ENCODE measurements at places on chromosomes 13 and 19. TPM values are rescaled to one million over a fixed set of nuclear protein-coding genes. Genes with fewer than 3 reads are reported as not detected.

GRCh38 chr13:19818223-19818842 is 35.6 kb upstream of the PSPC1 start:
- DNase-seq, result peak; percentile 47
- H3K36me3 ChIP-seq, result peaks cover 21% of the 10 kb centered on the region
- no peaks in the 10 kb centered on the region for H3K27me3 ChIP-seq

- H3K27ac ChIP-seq, result no peak overlapping the region
- H3K36me3 ChIP-seq, result peaks cover 55% of the 10 kb centered on the region
- DNase-seq, result no peak
- H3K27me3 ChIP-seq, result no peaks in the 10 kb centered on the region
Observed at GRCh38 chr19:55700813-55701212, 25.8 kb downstream of the EPN1 start.

DNA sequence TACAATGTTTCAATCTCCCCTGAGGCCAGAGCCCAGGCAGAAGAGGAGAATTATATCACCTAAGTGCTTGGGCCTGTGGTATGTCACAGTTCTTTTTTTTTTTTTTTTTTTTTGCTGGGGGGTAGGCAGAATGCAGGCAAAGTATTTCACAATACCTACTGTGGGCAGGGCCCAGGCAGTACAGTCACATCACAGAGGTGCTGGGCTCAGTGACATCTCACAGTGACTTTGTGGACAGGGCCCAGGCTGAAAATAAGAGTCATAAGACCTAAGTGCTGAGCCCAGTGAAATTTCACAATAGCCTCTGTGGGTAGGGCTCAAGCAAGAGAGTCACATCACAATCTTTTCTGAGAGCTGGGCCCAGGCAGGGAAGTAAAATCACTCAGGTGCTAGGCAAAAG is 15.9 kb upstream of the ZNF208 start:
- no peak for DNase-seq
- H3K27me3 ChIP-seq, result no peaks in the 10 kb centered on the region
- H3K27ac ChIP-seq, result no peak overlapping the region

GRCh38 chr19:35330475-35330874 is 1.5 kb downstream of the CD22 start:
- no peak for DNase-seq
- no peak overlapping the region for H3K27ac ChIP-seq
- H3K27me3 ChIP-seq, result no peaks in the 10 kb centered on the region
- H3K36me3 ChIP-seq, result peaks cover 10% of the 10 kb centered on the region
- H3K4me3 ChIP-seq, result no peak overlapping the region

DNA sequence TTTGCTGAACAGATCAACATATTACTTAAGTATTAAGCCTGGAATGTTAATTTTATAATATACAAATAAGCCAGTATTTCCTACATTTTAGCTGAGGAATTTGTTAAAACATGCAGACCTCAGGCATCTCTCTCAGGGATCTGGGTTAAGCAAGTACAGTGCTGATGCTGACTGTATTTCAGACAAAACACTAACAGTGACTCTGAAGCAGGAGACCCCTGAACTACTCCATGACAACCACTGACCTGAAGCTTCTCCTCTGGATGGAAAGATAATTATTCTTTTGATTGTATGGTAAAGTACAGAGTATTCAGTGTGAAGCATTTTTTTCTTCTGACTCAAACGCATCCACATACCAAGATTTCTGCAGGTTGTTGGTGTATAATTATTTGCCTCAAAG is 680.8 kb downstream of the LIG4 start:
- H3K36me3 ChIP-seq, result no peaks in the 10 kb centered on the region
- no peak overlapping the region for H3K27ac ChIP-seq
- no peak for DNase-seq
- H3K4me1 ChIP-seq, result no peaks in the 10 kb centered on the region
- no peaks in the 10 kb centered on the region for H3K27me3 ChIP-seq

DNA sequence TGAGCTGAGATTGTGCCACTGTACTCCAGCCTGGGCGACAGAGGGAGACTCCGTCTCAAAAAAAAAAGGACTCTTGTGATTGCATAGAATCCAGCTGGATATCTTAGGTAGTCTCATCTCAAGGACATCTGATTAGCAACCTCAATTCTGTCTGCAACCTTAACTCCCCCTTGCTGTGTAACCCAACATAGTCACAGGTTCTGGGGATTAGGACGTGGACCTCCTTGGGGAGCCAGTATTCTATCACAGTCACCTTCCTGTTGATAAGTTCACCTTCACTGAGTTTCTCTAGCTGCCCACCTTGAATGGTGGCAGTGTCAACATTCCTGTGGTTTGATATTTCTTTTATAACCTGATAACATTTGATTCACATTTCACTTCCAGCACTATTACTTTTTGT is 27.2 kb downstream of the GPR18 start:
- peaks cover 9% of the 10 kb centered on the region for H3K4me1 ChIP-seq
- H3K4me3 ChIP-seq, result no peak overlapping the region
- H3K27me3 ChIP-seq, result no peaks in the 10 kb centered on the region

- no peaks in the 10 kb centered on the region for H3K27me3 ChIP-seq
- H3K27ac ChIP-seq, result peak overlapping the region; percentile 94
- no peak for DNase-seq
- no peaks in the 10 kb centered on the region for H3K36me3 ChIP-seq
- H3K4me3 ChIP-seq, result no peak overlapping the region
Observed at GRCh38 chr13:91155512-91156114, 191.9 kb upstream of the MIR17HG start.

GRCh38 chr13:26711211-26711610 is 49.4 kb downstream of the GPR12 start:
- peaks cover 2% of the 10 kb centered on the region for H3K36me3 ChIP-seq
- no peaks in the 10 kb centered on the region for H3K4me1 ChIP-seq

SUCLA2 gene
- total RNA-seq, result 41.1 TPM

DNA sequence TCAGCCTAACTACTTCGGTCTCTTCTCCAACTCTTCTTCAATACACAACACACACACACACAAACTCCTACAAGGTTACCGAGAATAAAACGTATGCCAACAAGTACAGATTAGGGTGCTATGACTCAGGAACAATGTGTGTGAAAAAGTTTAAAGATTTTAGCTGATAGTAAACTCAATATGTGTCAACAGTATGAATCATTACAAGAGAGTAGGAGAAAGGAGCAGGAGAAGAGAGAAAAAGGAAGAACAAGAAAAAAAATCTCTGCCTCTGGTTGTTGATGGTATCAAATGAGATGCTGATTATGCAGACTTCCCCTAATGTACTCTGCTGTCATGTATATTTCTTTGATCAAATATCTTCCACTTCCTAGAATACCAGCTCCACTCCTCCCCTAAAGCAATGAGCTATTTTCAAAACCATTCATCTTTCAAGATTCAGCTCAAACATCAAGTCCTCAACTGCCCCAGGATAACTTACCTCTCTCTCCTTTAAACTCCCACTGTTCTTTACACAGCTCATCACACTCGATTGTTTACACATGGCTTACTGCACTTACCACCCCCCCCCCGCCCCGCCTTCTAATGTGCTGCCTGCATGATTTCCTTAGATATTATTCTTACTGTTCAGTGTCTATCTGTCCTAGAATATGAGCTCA is 95.6 kb downstream of the FAM216B start:
- no peak for DNase-seq
- H3K27ac ChIP-seq, result peak overlapping the region; percentile 23

- H3K27me3 ChIP-seq, result no peaks in the 10 kb centered on the region
- DNase-seq, result no peak
- H3K36me3 ChIP-seq, result peaks cover 13% of the 10 kb centered on the region
- H3K27ac ChIP-seq, result peak overlapping the region; percentile 99
- peak overlapping the region; percentile 48 for H3K4me3 ChIP-seq
Observed at GRCh38 chr13:28754698-28755545, 36.2 kb upstream of the SLC46A3 start.

GRCh38 chr13:96860882-96861281 is 133.4 kb downstream of the OXGR1 start:
- no peak overlapping the region for H3K27ac ChIP-seq
- DNase-seq, result no peak
- H3K27me3 ChIP-seq, result peaks cover 25% of the 10 kb centered on the region
- no peaks in the 10 kb centered on the region for H3K36me3 ChIP-seq

DNA sequence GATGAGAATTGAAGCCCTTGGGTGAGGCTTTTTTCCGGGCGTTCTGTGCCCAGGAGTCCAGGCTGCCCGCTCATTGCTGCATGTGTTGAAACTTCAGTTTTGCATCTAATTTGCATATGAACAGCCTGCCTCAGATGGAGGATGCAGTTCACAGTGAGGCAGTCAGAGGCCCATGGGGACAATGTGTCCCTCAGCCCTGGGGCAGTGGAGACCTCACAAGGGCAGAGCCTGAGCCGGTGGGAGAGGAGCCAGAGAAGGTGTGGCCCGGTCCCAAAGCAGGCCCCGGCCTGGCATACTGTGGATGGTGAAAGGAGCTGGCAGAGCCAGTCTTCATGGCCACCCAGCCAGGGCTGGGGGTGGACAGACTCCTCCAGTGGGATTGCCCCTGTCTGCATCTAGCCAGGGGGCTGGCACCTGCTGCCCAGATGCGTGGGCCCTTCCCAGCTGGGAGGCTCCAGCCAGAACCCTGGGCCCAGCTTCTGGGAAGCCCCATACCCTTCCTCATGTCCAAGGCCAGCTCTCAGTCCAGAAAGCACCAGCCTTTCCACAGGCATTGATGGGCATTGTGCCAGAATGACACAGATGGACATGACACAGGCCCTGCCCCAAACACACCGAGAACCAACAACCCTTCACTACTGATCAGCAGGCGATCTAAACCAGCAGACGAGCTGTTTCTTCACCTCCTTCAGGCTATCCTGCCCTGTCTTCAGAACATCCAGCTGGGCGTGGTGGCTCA is 32.9 kb upstream of the KCTD15 start:
- H3K4me3 ChIP-seq, result no peak overlapping the region
- H3K4me1 ChIP-seq, result no peaks in the 10 kb centered on the region
- H3K27ac ChIP-seq, result no peak overlapping the region
- H3K36me3 ChIP-seq, result no peaks in the 10 kb centered on the region
- H3K27me3 ChIP-seq, result peaks cover 8% of the 10 kb centered on the region

- H3K36me3 ChIP-seq, result peaks cover 3% of the 10 kb centered on the region
- no peak for DNase-seq
- no peak overlapping the region for H3K27ac ChIP-seq
- H3K27me3 ChIP-seq, result no peaks in the 10 kb centered on the region
- no peak overlapping the region for H3K4me3 ChIP-seq
Observed at GRCh38 chr13:82833923-82834322, 1048.4 kb downstream of the SLITRK1 start.

DNA sequence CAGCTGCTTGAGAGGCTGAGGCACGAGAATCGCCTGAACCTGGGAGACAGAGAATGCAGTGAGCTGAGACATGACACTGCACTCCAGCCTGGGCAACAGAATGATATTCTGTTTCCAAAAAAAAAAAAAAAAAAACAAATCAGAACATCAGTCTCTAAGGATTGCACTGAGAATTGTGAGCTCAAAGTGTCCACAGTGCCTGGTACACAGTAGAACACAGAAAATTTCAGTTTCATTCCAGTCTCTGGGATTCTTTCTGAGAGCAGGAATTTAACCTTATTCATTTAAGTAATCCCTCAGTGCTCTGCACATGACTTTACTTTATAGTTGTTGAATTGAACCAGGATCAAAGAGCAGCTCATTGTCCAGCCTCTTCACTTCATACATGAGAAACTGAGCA is 25.9 kb upstream of the GATAD2A start:
- H3K27ac ChIP-seq, result peak overlapping the region; percentile 89
- DNase-seq, result no peak
- peaks cover 24% of the 10 kb centered on the region for H3K4me1 ChIP-seq
- peaks cover 2% of the 10 kb centered on the region for H3K36me3 ChIP-seq
- no peaks in the 10 kb centered on the region for H3K27me3 ChIP-seq
- no peak overlapping the region for H3K4me3 ChIP-seq

DNA sequence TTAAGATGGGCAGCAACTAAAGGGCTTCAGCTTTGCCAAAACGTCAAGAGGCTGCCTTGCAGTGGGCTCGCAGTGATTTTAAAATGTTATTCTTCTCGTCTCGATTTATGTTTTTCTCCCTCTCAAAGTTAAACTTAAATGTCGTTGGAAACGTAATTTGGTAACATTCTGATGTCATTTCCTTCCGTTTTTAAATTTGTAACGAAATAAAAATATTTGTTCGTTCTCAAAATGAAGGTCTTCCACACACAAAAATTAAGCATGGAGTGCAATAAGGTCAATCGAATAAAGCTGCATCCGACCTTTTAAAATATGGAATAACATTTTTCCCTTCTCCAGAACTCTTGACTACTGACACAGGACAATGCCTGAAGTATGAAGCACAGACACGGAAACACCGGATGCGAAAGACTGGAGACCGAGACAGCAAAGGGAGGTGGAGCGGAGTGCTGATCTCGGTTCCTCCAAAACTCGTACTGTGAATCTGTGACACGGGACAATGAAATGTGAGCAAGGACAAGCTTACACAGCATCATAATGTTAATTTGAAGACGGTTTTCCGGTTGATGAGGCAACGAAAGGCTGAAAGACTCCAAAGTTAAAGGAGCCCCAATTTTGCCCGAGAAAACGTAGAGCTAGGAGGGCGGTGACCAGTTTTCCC is 850 bp downstream of the MTMR6 start:
- peaks cover 3% of the 10 kb centered on the region for H3K36me3 ChIP-seq
- peaks cover 14% of the 10 kb centered on the region for H3K27me3 ChIP-seq
- peaks cover 12% of the 10 kb centered on the region for H3K4me1 ChIP-seq
- DNase-seq, result no peak

DNA sequence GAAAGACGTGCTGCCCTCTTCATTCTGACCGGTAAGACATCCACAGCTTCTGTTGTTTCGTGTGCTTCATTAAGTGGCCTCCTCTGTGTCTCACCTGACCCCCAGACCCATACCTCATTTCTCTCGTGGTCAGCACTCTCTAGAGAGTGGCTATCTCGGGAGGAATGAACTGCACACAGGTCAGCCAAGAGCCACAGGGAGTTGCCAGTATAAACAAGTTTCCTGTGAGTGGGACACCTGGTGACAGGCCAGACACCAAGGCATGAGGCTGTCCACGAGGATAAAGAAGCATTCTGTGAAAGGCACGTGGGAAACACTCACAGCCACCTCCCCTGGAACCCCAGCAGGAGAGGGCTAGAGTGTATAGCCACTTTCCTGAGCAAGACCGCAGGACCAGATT is 115.8 kb downstream of the NUFIP1 start:
- peaks cover 15% of the 10 kb centered on the region for H3K27me3 ChIP-seq
- no peaks in the 10 kb centered on the region for H3K4me1 ChIP-seq
- DNase-seq, result no peak
- H3K4me3 ChIP-seq, result no peak overlapping the region
- H3K36me3 ChIP-seq, result no peaks in the 10 kb centered on the region

F7 gene
- 3.5 TPM for total RNA-seq

DNA sequence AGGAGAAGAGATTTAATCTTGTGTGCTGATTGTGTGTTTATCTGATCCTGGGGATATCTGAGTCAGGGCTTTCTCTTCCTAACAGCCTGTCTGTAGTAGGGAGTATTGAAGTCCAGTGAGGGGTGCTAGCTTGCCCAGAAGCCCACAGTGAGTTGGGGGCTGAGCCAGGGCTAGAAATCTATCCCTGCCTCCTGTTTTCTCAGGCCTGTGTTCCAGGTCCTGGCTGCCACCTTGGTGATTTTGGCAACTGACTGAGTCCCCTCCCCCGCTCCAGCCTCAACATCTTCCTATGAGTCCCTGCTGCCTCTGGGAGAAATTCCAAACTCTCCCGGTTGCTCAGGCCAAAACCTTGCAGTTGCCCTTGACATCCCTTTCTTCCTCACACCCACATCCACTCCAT is 7.7 kb upstream of the NOVA2 start:
- H3K27me3 ChIP-seq, result peaks cover 58% of the 10 kb centered on the region
- no peak for DNase-seq
- no peak overlapping the region for H3K27ac ChIP-seq
- H3K36me3 ChIP-seq, result no peaks in the 10 kb centered on the region

GRCh38 chr13:45243077-45243476 is 42.2 kb upstream of the KCTD4 start:
- no peak overlapping the region for H3K4me3 ChIP-seq
- H3K27ac ChIP-seq, result no peak overlapping the region
- peaks cover 3% of the 10 kb centered on the region for H3K36me3 ChIP-seq
- H3K4me1 ChIP-seq, result peaks cover 14% of the 10 kb centered on the region
- H3K27me3 ChIP-seq, result no peaks in the 10 kb centered on the region

All from mesothelial cell of epicardium (in vitro differentiated cells).